ENCODE measurements at places on chromosomes 4 and X.

DNA sequence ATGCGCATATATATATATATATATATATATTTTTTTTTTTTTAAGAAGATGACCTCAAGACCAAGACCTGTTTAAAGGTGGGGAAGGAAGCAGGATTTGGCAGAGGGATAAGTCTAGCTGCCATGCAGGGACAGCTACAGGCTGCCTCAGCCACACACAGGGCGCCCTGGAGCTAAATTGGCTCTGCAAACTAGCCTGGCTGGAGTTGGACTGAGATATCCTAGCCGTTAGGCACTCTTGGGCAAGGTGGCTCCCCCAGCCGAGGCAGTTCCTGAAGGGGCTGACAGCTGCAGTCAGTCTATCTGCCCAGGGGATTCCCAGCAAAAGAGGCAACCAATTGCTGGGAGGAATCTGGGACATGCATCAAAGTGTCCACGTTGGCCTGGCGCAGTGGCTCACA lies 21.9 kb downstream of the TRIML1 start:
- no peak for DNase-seq

- no peak for DNase-seq
These were observed 154.2 kb downstream of the RAB28 start for GRCh38 chr4:13329963-13330362.

- no peak for DNase-seq
These were observed 34.6 kb upstream of the FHL1 start for GRCh38 chrX:136112778-136113177.

DNA sequence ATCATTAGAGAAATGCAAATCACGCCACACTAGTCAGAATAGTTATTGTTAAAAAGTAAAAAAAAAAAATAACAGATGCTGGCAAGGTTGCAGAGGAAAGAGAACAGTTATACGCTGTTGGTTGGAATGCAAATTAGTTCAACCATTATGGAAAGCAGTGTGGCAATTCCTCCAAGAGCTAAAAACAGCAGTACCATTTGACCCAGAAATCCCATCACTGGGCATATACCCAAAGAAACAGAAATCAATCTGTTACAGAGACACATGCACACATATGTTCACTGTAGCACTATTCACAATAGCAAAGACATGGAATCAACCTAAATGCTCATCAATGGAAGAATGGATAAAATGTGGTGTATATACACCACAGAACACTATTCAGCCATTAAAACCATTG lies 388.7 kb upstream of the FMR1 start:
- DNase-seq: no peak

- no peak for DNase-seq
These were observed 499.1 kb downstream of the FSTL5 start for GRCh38 chr4:161664740-161665139.

DNA sequence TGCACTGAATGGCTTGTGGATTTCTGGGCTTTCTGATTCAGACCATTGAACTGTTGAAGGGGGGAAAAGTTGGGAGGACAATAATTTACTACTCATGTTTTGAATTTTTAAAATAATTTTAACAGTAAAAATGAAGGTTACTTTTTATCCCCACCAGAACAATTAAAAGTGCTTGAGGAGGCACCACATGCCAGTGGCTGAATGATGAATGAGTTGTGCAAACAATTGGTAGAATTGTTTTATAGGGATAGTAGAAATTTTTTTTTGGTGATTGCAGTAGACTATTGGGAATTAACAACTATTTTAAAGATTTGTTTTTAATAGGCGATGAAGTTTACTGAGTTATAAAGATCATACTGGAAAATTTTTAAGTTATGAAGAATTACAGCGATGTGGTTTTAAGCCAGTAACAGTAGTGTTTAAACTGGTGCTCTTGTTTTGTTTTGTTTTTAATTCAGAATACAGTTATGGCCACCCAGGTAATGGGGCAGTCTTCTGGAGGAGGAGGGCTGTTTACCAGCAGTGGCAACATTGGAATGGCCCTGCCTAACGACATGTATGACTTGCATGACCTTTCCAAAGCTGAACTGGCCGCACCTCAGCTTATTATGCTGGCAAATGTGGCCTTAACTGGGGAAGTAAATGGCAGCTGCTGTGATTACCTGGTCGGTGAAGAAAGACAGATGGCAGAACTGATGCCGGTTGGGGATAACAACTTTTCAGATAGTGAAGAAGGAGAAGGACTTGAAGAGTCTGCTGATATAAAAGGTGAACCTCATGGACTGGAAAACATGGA lies 2.7 kb downstream of the REST start:
- no peak for DNase-seq

GRCh38 chr4:61468024-61468720 lies 268.0 kb downstream of the ADGRL3 start:
- no peak for DNase-seq

DNA sequence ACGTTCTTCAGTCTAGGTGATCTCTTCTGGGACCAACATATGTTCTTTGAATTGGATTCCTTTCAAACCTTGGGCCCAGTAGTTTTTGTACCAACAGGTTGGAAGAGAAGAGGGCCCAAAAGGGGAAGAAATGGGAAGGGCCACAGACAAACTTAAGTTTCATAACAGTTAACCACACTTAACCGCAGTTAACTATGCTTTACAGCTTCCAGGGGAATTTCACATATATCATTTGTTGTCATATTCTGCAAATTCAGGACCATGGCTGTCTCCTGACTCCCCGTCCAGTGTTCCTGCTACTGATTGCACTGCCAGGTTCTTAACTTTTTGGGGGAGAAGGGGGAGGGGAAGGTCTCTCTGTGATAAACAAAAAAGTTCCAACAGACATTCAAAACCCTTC lies 34.6 kb downstream of the RTL5 start:
- DNase-seq: no peak

- no peak for DNase-seq
These were observed 13.6 kb upstream of the PDGFRA start for GRCh38 chr4:54215379-54216077.

- peak; percentile 15 for DNase-seq
These were observed 321.9 kb downstream of the HS3ST1 start for GRCh38 chr4:11106759-11107158.

DNA sequence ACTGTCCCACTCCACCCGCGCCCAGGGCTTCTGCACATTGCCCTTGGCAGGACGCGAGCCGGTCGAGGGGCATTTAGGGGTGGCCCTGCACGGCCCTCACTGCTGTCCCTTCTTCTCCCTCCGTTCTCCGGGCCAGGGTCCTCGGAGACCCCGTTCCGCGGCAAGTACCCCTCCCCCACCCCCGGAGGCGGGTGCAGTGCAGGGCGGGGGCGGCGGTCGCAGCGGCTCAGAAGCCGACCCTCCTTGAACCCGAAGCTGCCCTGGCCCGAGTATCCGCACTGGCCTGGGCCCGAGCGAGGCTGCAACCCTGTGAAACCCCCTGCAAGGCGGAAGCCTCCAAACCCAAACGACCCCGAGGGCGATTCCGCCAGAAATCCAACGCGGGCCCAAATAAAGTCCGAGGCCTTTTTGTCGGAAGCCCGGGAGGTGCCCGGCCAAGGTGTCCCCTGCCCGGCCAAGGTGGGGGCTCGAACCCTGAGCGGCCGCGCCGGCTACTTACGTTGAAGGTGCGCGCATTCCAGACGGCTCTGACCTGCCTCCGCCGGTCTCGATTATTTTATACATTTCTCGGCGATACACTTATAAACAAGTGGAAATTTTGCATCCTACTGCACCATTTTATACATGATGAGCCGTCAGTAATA lies 53.1 kb upstream of the TMEM33 start:
- DNase-seq: no peak

DNA sequence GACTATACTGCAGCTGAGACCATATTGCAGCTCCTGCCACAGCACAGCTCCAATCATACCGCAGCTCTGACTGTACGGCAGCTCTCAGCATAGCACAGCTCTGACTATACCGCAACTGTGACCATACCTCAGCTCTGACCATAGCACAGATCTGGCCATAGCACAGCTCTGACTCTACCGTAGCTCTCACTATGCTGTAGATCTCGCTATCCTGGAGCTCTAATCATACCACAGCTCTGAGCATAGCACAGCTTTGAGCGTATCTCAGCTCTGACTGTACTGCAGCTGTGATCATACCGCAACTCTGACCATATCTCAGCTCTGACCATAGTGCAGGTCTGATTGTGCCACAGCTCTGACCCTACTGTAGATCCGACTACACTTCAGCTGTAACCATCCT lies 139.2 kb downstream of the ASMT start:
- no peak for DNase-seq

GRCh38 chrX:136712650-136713310 lies 64.8 kb downstream of the CD40LG start:
- no peak for DNase-seq

GRCh38 chr4:162793571-162793970 lies 373.1 kb downstream of the NAF1 start:
- DNase-seq: no peak

DNA sequence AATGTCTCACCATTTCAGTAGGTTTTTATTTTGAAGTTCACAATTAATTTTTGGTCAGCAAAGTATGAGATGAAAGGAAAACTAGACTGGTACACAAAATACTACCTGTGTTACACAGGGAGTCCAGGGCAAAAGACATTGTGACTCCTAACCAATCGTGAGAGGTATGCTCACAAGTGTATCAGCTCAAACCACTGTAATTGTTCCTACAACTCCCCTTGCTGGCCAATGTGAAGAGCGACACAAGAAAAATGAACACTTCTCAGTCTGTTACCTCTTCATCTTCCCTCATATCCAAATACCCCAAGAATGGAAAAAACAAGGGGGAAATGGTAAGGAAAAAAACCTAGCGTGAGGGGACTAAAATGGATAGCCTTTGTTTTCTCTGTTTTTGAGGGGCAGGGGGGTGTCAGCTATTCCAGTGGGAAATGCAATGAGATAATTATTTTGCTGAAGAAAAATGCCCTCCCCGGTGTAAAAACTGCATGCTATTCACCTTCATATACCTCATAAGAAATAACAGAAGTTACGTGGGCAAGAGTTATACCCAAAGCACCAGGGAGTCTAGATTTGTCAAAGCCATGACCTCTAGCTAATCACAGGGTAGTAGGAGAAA lies 30.6 kb upstream of the NSUN7 start:
- DNase-seq: peak; percentile 46

Data from HuH-7 (cell line).